ENCODE measurements at places on chromosomes 1 and 21.

DNA sequence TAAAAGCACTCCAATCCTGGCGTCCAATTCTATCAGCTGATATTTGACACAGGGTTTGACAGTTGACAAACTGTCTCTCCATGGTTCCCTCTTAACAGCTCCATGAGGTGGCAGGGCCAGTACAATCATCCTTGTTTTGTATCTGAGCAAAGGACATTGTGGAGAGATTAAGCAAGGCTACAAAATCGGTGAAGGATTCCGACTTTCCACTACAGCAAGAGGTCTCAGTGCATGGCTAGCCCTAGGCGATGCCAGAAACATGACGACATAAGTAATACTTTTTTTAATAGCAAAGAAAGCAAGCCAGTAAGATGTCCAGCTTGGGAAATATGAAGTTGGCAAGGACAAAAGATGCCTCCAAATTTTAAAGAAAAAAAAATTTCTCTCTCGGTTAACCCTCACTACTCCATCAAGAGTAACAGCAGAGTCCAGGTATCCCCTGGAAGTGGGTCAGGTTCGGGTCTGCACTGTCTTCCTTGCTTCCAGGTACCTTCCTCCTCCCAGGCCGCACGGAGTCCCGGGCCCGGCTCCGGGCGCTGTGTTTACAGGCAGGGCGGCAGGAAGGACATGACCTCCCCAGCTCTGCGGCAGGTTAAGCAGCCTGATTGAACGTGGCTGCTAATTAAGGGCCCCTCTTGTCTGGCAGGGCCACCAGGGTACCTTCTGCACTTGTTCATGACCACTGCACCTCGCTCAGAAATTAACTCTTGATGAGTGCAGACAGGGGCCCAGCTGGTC lies 106.1 kb downstream of the SIM2 start:
- DNase-seq, result no peak

DNA sequence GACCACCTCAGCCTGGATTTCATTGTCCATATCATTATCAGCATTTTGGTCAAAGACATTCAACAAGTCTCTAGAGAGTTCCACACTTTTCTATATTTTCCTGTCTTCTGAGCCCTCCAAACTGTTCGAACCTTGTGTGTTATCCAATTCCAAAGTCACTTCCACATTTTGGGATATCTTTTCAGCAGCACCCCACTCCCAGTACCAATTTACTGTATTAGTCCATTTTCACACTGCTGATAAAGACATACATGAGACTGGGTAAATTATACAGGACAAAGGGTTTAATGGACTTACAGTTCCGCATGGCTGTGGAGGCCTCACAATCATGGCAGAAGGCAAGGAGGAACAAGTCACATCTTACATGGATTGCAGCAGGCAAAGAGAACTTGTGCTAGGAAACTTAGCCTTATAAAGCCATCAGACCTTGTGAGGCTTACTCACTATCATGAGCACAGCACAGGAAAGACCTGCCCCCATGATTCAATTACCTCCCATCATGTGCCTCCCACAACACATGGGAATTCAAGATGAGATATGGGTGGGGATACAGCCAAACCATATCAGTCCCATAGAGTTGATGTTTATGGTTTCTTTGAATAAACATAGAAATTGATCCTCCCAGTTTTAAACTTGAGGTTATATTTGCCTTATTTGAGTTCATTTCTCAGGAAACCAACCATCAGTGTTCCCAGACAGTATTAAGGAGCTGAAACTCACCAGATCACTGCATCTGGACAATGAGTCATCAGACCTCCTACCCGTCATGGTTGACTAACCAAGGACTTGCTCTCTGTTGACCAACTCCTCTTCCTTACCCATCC lies 322.7 kb upstream of the DUSP10 start:
- no peak for DNase-seq

GRCh38 chr21:33492571-33492970 lies 1.1 kb upstream of the DNAJC28 start:
- DNase-seq, result no peak

DNA sequence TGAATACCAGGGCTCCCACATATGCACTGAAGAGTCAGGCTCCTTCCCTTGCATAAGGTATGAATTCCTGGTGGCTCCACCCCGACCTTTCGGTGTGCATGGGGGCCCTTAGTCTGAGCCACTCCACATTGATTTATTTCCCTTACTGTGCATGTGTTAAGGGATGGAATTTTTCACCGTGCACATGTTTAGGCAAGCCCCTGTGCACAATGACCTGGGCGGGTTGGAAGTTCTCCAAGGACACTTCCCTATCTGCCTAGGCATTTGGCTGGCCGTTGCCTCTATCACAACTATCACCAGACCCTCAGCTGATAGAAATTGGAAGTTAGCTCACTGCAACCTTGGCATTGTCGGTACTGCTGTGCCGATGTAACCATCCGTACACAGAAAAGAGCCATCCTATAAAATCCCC lies 9.7 kb downstream of the S100A6 start:
- no peak for DNase-seq

DNA sequence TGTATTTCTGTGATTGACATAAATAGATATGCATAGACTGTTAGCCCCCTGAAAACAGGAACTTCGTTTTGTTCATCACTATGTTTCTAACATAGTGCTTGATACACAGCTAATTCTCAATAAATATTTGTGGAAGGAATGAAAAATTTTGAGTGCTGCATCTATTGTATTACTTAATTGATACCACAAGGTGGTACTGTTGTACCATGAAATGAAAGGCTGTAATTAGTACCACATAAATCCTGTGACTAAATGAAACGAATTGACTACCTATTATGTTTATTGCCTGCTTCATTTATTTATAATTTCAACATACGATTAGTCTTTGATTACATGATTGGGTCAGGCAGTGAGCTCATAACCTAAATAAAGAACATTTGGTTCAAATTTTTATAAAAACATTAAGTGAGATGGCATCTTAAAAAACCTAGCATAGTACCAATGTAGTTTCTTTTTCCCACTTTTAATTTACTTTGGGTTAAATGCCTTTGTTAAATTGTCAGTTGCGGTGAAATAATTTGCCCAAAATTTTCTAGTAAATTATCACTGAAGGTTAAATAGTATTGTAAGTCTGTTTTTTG lies 15.0 kb upstream of the TGFB2 start:
- no peak for DNase-seq

GRCh38 chr1:209045331-209046057 lies 538.0 kb upstream of the CAMK1G start:
- DNase-seq, result no peak

DNA sequence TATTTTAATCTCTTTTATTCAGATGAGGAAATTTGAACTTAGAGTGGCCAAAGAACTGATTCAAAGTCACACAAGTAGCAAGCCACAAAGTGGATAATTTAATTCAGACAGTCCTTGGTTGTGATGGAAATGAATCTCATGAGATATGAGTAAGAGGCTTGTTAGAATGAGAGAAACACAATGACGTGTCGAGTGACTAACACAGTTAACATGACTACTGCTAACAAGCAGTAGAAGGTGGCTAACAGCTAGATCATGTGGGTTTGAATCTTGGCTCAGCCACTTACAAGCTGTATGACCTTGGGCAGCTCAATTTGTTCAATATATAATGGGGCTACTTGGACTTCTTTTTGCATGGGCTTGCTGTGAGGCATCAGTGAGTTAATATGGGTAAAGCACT lies 104.5 kb upstream of the LMO4 start:
- no peak for DNase-seq

DNA sequence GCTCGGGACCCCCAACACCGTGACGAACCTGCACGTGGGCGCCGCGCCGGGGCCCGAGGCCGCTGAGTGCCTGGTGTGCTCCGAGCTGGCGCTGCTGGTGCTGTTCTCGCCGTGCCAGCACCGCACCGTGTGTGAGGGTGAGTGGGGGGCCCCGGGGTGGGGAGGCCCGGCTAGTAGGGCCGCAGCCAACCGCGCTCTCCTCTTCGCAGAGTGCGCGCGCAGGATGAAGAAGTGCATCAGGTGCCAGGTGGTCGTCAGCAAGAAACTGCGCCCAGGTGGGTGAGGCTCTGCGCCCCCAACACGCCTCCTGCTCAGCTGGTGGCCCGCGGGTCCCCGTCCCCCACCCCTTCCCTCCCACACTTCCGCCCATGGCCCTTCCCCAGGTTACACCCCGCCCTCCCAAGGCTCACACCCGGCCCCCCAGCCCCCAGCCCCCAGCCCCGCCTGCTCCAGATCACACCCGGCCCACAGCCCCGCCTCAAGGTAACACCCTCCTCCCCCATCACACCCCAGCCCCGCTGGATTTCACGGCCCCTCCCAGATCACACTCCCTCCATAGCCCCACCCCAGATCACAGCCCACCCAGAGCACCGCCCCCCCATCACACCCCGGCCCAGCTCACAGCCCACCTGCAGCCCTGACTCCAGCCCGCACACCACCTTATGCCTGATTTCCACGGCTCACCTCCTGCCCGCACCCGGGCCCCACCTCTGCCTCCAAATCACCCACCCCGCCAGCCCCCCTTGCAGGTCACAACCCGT lies 2.4 kb upstream of the MMP23B start:
- DNase-seq, result no peak

DNA sequence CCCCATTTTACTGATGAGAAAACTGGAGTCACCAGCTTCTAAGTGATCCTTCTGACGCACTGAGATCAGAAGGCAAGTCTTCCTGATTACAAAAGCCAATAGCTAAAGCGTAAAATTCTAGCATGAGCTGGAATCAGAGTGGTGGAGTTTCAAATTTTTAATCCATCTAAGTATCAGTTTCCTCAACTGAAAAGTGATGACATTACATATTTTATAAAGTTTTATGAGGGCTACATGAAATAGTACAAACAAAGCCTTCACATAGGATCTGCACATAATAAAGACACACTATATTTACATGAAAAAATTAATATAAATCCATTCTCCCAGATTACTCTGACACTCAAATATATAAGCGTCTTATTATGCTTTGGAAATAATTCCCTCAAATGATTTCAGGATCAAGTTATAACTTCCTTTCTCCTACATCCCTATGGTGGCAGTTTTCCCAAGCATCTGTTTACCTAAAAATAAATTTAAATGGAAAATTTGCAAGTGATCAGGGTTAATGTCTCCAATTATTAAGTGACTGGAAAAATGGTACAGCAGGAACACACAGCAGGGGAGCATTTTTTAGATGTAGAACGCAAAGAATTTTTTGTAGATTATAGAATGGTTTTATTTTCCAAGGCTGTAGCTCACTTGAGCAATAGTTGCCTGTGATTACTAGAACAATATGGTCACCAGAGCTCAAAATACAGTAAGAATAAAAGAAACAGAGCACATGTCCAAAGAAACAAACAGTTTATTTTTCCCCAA lies 490.4 kb upstream of the C1orf87 start:
- no peak for DNase-seq

DNA sequence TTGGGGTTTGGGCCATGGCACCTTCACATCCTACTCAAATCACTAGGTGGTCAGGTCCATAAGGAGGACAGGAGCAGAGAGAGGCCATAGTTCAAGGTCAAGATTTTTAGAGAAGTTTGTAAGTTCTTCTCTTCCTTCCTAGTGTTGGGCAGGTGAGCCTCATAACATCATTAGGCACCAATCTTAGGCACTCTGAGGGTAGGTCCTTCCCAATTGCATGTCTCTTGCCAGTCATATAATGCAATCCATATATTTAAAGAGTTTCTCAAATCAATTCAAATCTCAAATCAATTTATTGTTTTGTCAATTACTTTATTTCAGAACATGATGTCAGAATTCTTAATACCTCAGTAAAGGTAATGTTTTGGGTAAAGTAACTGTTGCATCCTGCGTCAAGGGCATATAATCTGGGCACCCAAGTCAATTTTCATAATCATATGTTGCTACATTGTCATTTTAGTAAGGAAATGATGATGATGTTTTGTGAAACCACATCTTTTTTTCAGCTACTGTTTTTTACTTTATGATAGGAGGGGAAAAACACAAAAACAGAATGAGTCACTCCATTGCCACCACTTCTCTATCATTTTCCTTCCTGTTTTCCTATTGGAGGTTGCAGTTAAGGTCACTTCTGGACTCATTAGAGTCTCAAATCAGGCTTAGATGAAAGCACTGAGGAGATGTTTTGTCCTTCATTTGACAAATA lies 122.7 kb downstream of the UCHL5 start:
- DNase-seq, result no peak

GRCh38 chr1:174197547-174197946 lies 38.2 kb downstream of the RABGAP1L start:
- no peak for DNase-seq

GRCh38 chr1:53909946-53910345 lies 16.0 kb downstream of the DIO1 start:
- DNase-seq, result no peak

- DNase-seq, result no peak
Observed at GRCh38 chr1:116997066-116997465, 4.5 kb upstream of the CD101 start.

DNA sequence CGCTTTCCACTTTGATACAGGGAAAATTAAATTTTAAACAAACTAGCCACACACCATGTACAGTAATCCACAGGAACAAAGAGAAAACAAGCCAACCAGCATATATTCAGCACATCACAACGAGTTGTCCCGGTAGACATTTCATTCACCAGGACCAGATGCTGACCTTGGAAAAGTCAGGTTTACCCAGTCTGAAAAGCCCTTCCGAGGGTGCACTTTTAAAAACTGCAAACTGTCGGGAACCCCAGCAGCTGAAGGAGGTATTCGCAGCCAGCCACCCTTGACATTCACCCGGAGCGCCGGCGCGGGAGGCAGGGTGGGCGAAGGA lies 1.2 kb downstream of the MCOLN3 start:
- no peak for DNase-seq

DNA sequence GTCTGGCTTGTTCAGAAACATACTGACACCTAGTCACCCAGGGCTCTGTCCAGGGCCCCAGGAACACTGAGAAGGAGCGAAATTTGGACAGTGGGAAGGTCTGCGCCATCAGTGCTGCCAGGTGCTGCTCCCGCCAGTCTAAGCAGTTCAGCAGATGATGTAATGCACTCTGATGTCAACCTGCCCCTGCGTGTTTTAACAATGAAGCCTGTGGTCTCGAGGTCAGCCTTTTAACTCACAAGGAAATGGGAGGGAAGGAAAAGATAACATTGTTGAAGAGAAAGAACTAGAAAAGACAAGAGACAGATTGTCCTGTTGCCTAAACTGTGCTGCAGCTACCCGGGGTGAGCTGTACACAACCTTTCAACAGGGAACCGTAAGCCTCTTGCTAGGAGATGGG lies 126.6 kb upstream of the IFFO2 start:
- DNase-seq, result no peak

DNA sequence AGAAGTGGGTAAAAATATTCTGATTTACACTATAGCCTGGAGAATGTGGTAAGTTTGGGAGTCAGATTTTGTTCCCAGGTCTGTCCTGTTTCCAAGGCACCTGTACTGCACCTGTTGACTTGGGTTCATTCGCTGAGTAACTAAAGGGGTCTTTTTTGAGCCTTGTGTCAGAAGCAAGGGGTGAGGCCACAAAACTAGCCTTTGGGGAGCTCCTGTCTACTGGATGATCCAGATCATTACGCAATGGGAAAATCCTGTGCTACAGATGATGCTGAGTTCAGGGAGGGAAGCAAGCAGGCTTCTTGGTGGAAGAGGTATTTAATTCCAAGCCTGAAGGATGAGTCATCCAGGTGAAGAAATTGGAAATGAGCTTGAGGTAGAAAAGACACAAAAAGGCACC lies 424.0 kb downstream of the MATN1 start:
- no peak for DNase-seq

- no peak for DNase-seq
Observed at GRCh38 chr1:176656257-176656995, 193.5 kb downstream of the PAPPA2 start.

GRCh38 chr1:171663854-171664575 lies 11.5 kb upstream of the MYOC start:
- no peak for DNase-seq
